NB4 (cell line): ENCODE measurements at places on chromosomes 16 and 17.

- DNase-seq = no peak
Measured at GRCh38 chr16:4534151-4534790, 4.3 kb downstream of the CDIP1 start.

DNA sequence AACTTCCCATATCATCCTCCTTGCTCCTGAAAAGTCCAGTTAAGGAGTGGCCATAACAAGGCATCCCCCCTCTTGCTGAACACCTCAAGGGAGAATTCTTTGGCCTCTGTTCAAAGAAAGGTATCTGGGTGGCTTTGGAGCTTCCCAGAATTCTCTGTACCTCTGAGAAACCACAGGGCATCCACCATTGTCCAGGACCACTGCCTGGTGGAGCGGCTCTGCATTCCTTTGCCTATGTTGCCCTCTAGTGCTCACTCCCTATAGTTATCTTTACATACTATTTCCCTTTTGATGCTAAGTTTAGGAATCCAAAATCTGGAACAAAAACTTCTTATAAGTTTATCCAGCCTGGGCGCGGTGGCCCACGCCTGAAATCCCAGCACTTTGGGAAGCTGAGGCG, 30.3 kb downstream of the CHD9NB start:
- peak; percentile 63 for DNase-seq

DNA sequence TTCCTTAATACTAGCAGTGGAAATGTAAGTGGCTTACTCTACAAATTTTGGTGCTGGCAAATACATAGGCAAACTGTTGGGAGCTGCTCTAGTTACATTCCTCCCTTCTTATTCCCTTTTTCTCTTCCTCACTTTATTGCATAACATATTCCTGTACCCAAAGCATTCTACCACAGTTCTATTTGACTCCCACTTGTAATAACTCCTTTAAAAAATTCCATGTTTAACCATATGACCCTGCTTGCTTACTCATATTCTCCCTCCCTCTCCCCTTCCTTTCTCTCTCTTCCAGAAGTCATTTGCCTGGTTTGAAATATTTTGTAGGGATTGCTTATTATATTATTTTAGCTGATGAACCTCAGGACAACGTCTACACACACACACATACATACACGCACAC, 22.7 kb downstream of the NQO1 start:
- DNase-seq = no peak

DNA sequence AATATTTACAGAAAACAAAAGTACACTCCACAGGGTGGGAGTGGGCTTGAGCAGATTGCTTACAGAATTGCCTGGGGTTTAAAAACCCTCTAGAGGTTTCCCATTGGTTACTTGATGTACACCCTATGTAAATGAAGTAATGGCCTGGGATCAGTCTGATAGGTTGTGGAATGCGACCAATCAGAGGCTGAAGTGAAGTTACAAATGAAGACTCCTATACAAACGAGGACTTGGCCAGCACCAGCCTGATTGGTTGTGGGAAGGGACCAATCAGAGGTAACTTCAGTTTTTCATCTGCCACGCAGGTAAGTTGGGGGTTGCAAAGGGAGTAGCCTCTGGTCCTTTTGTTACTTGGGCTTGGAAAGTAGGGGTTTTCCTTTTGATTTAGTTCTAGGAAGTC, 8.8 kb downstream of the EEF2K start:
- peak; percentile 46 for DNase-seq

- no peak for DNase-seq
Measured at GRCh38 chr17:69883120-69883519, 191.9 kb upstream of the KCNJ16 start.

GRCh38 chr17:17910060-17910459, 62.1 kb downstream of the TOM1L2 start:
- DNase-seq = no peak

DNA sequence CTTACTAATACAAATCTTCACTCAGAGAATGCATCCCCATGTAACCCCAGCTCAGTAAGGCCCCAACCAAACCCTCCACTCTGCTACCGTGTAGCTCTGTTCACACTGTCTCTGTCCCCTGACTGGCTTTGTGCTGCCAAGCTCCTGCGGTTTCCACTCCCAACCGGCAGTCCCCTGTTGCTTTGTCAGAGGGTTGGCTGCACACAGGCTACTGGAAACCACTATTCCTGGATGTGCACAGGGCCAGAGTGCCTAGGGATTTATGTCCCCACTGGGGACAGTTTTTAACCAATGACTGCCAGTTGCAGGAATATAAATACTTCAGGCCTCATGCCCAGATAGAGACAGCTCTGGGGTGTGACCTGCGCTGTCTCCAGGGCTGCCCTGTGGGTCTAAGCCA, 157.1 kb upstream of the C16orf82 start:
- no peak for DNase-seq

GRCh38 chr16:2365397-2366294, 25.1 kb upstream of the ABCA3 start:
- DNase-seq = no peak

GRCh38 chr16:6018848-6019489, 921.4 kb upstream of the EEF2KMT start:
- DNase-seq = no peak

GRCh38 chr16:53620476-53620875, 83.2 kb downstream of the RPGRIP1L start:
- DNase-seq = no peak

DNA sequence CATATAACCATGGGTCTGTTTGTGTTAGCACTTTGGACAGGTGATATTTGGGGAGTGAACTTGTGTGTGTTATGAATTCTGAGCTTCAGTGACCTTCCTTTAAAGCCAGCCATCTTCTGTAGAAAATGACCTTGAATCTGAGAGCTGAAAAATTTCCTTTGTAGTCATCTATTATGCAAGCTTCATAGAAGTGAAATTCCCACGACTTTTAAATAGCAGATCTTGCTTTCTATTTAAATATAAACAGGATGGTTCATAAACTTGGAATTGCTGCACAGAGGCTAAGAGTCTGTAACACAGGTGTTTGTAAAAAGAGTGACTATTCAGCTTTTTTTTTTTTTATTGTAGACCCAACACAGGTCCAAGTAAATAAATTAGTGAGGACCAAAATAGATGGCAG, 85.5 kb downstream of the MARCHF10 start:
- no peak for DNase-seq

DNA sequence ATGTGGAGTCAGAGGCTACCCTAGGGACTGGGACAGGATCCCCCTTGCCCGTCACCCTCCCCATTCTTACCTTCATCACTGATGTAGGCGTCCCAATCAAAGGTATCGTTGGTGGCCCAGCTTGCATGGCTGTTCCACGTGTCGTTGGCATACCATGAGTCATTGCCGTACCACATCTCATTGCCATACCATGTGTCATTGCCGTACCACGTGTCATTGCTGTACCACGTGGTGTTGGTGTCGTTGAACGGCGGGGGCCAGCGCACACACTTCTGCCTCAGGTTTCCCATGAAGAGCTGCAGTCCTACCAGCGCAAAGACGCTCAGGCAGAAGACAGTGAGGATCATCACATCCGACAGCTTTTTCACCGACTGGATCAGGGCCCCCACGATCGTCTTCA, 4.8 kb downstream of the SCN4A start:
- DNase-seq = no peak

DNA sequence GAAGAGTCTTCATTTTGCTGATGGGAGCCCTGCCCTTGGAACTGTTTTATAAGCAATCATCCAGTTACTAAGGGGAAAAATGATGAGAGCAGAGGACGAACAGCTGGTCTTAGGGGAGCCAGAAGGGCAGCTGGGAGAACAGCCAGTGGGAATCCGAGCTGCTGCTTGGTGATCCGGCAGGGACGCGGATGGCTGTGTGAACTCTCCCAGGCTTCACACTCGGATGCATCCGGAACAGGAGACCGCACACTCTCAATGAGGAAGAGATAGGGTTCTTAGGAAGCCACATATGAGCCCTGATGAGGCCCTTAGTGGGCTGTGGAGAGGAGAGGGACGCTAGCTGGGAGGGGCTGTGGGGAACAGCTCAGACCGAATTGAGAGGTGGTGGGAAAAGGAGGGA, 5.0 kb upstream of the CACNG5 start:
- no peak for DNase-seq

- DNase-seq = no peak
Measured at GRCh38 chr16:19478505-19478904, 43.4 kb downstream of the GDE1 start.

DNA sequence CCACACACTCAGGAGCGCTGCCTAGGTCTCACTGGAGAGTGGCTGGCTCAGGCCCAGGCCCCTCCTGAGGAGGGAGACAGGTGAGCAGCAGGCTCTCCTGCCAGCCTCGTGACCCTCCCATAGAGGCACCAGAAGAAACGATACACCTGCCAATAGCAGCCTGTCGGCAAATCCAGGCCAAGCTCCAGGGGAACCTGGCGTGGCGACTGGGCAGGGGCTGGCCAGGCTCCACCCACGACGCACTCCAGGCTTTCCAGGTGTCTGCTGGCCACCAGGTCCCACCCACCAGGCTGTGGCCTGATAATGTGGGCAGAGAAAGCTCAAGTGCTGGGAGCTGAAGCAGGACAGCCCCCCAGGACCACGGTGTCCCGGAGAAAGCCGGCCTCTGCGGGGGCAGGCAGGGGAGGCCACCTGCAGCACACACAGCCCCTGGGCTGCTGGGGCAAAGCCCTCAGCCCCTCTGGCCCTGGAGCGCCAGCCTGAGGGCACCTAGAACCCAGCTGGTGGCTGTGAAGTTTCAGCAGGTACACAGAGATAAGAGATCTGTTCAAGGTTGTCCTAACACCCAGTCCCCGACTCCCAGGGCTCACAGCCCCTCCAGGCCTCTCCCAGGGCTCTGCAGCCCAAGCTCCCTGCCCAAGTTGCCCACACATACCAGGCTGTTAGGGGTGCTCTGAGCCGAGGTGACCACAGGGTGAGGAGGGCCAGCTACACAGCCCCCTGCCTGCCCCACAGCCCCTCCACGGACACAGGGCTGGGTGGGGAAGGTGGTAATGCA, 2.4 kb downstream of the PGAP6 start:
- no peak for DNase-seq

- DNase-seq = peak; percentile 28
Measured at GRCh38 chr17:43142153-43142552, 17.0 kb upstream of the BRCA1 start.

DNA sequence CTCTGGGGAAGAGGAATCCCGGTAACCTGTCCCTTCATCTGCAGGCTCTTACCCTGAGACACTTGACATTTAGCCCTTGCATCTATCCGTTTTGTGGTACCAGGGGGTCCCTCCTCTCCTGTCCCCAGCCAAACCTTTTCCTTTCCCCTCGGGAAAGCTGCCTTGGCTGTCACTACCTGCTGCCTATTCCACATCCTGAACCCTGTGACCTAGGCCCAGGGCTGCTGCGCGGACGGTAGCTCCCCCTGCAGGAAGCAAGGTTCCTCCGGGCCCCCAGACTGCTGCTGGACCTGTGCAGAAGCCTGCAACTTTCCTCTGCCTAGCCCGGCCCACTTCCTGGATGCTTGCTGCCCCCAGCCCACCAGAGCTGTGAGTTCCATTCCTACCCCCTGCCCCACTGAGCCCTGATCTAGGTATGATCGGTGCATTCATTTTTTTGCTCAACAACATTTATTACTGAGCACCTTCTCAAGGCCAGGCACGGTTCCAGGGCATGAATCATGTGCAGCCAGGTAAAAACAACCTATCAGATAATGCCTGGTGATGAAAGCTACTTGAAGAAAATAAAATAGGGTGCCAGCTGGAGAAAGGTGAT, 10.5 kb upstream of the ALDOA start:
- DNase-seq = peak; percentile 59

DNA sequence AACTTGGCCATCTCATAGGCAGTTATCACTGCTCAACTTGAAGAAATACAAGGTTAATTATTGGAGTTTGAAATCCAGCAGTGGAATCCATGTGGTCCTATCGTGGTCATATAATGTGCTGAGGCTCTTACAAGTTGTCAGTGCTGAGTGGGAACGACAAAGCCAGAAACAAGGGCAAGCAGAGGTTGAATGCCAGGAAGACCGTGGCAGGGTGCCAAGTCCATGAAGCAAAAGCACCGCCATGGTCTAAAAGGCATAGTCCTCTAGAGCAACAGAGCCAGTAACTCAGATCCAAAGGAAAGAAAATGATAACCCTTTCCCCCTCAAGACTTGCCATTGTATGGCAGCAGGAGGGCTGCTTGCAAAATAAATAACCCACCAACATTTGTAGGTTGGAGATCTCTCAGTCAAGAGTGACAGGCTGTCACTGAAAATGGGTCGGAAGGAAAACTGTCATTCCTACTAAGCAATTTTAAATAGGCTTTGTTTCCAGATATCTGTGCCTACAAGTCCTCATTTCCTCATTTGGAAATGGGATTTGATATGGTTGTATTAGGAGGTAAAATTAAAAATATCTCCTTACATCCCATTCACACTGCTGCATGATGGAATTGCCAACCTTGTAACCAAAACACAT, 36.4 kb upstream of the HSBP1 start:
- no peak for DNase-seq

DNA sequence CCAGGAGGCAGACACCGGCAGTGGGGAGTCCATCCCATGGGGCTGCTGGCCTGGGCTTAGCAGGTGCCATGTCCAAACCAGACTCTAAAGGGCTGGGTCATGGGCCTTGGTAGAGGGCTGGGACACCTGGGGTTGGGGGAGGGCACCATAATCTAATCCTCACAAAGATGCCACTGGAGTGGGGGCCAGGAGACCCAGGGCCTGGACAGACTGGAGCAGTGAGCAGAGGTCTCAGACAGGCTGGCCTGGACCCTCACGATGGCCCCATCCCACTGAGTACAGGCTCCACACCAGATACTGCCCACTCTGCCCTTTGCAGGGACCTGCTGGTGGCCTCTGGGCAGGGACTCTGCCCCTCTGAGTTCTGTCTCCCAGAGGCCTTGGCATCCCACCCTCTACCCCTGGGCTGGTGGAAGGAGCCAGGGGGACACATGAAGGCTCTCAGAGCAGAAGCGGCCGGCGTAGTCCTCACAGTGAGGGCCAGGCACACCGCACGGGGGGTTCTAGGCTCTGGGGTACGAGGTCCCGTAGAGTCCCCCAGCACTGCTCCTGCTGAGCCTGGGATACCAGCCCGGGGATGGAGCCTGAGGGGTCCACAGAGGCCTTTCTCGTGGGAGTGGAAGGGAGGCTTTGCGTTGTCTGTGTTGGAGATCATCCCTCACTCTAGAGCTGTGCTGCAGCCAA, 10.0 kb upstream of the SRRM2 start:
- no peak for DNase-seq

DNA sequence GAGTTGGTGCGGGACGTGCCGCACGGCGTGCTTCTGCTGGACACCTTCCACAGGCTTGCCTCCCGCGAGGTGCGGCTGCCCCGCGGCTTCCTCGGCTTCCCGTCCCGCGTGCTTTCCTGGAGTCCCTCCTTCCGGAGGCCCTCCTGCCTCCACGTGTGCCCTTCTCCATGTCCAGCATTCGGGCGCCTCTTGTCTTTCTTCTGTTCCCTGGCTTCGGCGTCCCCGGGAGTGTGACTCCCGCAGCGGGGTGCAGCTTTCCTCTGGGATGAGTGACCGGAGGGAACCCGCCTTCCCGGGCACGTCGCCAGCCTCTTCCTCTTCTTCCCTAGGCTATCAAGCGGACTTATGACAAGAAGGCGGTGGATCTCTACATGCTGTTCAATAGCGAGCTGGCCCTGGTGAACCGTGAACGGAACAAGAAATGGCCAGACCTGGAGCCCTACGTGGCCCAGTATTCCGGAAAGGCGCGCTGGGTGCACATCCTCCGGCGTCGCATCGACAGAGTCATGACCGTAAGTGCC, 23.0 kb downstream of the DNAH2 start:
- DNase-seq = no peak
